GM12864 (cell line): ENCODE measurements at places on chromosomes 4 and X.

- DNase-seq: peak; percentile 72
These were observed 82.3 kb upstream of the CD99 start for GRCh38 chrX:2608638-2609430.

DNA sequence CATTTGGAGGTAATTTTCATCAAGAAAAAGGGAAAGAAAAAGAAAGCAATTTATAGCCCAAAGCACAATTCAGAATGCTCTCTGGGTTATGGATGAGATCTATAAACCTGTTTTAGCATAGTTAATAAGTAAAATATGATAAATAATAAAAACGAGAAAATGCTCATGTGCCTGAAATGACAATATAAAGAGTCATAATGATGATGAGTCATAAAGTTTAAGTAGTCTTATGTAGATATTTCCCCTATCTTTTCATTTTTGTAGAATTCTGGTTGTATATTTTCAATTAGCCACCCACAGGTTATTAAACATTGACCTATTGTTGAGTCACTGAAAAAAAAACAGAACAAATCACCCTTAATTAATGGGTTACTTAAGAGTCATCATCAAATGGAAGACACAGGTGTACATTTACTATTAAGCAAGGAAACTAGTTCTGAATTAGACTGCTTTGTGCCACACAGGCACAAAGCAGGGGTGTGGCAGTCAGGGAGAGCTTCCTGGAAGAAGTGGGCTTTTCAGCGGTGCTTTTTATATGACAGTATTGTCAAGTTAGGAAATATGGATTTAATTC is 29.3 kb downstream of the BEND4 start:
- no peak for DNase-seq

DNA sequence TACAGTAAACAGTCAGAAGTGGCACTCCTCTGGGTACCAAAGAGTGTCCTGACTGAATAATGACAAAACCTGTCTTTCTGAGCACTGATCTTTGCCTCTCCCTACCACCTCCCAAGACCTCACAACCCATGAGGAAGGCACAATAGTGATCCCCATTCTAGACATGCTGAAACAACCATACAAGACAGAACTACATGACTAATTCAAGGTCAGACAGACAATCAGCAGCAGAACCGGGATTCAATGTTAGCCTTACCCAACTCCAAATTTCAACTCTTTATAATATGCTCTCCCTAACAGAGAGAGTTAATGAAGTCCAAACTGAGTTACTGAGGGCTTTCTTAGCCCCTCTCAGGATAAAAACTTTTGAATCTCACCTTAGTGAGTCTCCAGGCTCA is 71.0 kb downstream of the IRF2 start:
- DNase-seq: no peak

DNA sequence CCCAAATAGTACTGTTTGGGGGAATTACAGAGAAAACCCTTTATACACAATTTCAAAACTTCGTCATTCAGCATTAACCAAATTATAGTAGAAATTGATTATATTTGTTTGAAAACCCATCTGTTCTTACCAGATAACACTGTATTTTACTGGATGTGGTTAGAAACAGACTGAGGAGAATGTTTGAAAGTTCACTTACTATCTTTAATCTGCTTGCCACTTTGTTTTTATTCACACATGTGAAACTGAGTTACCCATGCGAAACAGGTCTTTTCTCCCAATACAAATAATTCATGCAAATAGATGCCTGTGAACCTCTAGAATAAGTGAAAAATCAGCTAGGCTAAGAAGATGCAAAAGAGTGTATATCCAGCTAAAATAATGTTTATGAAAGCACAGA is 177.5 kb downstream of the NAA11 start:
- no peak for DNase-seq

DNA sequence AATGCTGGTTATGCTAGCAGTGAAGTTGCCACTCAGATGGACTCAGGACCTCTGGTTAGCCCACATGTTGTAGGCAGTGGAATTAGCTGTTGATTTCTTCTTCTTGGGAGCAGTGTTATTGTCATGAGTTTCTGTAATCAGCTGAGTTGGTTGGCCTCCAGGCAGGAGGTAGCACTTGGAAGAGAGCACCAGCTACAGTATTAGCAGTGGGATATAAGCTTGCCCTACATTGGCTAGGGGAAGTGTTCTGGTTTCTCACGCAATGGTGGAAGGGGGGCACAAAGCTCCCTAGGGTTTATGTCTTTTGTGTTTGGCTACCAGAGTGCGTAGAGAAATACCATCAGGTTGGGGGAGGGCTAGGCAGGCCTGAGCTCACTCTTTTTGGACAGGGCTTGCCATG is 34.0 kb upstream of the UCP1 start:
- DNase-seq: no peak

- no peak for DNase-seq
These were observed 519 bp downstream of the SLC25A4 start for GRCh38 chr4:185143601-185143969.

DNA sequence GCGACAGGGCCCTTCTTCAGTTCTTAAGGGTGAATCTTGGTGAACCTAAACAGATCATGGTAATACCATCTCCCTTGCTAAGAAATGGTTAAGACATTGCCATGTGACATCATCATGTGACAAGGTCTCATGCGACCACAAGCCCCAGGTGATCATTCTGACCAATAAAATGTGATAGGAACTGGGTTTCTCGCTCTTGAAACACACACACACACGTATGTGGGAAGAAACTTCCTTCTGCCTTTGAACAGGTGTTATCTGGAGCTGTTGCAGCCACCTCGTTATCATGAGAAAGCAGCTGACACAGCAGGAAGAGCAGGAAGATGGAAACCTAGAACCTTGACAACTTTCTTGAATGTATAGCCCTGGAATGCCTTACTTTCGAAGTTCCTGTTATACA is 10.2 kb downstream of the SOD3 start:
- peak; percentile 3 for DNase-seq

- DNase-seq: no peak
These were observed 35.8 kb downstream of the GRIA3 start for GRCh38 chrX:123219916-123220315.

GRCh38 chr4:21046141-21046540 is 345.9 kb downstream of the PACRGL start:
- DNase-seq: no peak

GRCh38 chr4:88012647-88013046 is 5.2 kb downstream of the PKD2 start:
- DNase-seq: no peak

DNA sequence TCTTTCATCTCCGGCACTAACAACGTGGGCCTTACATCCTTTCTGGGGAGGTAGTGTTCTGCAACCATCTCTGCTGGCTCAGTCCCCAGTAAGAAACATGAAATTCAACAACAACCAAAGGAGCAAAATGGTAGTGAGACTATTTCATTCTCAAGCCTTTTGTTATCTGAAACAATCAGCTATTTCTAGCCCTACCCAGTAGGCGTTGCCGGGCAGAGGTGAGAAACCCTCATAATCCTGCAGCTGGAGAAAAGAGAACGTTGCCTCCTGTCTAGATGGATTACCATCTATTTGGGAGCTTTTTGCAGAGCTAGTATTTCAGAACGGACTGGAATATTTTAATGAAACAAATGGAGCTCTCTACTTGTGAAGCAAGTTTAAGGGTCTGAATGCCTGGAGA is 66.4 kb upstream of the GPR174 start:
- DNase-seq: no peak

DNA sequence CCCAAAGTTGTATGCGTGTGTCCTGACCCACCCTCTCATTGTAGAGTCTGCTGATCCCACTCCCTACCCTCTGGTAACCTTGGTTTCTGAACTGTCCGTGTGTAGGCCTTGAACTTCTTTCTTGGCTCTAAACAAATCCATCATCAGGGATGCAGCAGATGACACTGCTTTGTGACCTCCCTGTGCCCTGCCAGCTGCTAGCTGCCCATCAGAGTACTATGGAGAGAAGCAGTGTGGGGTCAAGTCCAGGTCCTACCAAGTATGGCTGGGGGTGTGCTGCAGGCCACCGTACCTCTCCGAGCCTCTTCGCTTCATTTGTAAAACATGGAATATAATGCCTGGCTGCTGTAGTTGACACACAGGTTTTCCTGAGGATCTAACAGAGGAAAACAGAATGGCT is 183.5 kb upstream of the RBPJ start:
- DNase-seq: no peak

DNA sequence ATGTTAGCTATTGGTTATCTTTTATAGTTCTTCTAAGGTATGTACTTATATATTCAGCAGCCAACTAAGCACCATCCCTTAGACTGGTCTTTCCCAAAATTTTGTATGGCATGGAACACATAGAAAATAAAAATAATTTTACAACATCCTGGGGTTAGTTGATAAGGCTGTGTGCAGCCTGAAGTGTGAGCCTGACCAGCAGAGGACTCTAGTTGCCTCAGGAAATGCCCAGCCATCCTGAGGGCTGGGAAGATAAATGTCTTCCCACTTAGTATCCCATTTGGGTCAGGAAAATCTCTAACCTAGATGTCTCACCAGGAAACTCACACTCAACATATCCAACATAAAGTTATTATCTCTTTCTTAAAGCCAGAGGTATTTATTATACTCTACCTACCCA is 251.4 kb upstream of the POF1B start:
- DNase-seq: no peak

GRCh38 chr4:38612646-38613414 is 51.2 kb upstream of the KLF3 start:
- DNase-seq: no peak

DNA sequence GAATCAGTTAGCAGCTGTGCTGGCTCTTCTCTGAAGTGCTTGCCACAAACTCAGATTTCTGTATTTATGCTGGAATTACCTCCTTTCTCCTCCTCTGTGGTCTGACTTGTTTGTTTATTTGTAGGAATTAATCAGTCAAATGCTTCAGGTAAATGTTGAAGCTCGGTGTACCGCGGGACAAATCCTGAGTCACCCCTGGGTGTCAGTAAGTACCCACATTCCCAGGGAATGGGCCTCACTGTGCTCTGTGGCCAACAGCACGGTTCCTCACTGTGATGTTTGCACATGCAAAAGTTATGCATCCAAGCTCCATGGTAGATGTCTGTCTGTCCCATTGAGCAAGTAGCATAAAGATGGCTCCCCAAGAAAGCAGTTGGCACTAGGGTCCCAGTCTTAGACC is 169.9 kb downstream of the DCLK2 start:
- DNase-seq: no peak

GRCh38 chr4:133982533-133983224 is 218.9 kb downstream of the PABPC4L start:
- no peak for DNase-seq

GRCh38 chr4:39326468-39326977 is 39.6 kb downstream of the RFC1 start:
- DNase-seq: no peak

- DNase-seq: peak; percentile 49
These were observed 771 bp upstream of the RBPJ start for GRCh38 chr4:26319949-26320537.

- DNase-seq: no peak
These were observed 124.2 kb upstream of the EOLA2 start for GRCh38 chrX:150062292-150063137.

- no peak for DNase-seq
These were observed 19.6 kb downstream of the ARX start for GRCh38 chrX:24996096-24996709.

DNA sequence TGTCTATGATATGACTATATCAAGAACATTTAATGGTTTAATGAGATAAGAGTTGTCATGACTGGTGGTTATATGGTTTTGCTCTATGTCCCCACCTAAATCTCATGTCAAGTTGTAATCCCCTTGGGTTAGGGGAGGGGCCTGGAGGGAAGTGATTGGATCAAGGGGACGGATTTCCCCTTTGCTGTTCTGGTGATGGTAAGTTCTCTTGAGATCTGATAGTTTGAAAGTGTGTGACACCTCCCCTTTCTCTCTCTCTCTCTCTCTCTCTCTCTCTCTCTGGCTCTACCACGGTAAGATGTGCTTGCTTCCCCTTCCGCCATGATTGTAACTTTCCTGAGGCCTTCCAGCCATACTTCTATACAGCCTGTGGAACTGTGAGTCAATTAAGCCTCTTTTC is 803.4 kb downstream of the TRIML1 start:
- no peak for DNase-seq

DNA sequence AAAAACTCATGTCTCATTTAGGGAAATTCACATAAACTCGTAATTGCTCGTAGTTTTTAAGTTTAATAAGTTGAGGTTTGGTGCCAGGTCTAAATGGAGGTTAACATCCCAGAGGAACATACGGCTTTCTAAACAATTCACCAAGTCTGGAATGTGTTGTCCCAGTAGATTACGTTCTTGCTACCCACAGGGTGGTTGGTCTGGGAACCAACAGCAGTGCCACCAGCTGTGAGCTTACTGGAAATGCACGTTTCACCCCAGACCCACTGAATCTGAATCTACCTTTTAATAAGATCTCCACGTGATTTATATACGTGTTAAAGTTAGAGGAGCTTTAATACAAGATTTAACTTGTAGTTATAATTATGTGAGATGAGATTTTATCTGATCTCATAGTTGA is 134.3 kb downstream of the BMPR1B start:
- no peak for DNase-seq

GRCh38 chr4:72557021-72557420 is 12.0 kb downstream of the ADAMTS3 start:
- DNase-seq: no peak

GRCh38 chr4:181424362-181425016 is 818.7 kb upstream of the TENM3 start:
- DNase-seq: no peak

DNA sequence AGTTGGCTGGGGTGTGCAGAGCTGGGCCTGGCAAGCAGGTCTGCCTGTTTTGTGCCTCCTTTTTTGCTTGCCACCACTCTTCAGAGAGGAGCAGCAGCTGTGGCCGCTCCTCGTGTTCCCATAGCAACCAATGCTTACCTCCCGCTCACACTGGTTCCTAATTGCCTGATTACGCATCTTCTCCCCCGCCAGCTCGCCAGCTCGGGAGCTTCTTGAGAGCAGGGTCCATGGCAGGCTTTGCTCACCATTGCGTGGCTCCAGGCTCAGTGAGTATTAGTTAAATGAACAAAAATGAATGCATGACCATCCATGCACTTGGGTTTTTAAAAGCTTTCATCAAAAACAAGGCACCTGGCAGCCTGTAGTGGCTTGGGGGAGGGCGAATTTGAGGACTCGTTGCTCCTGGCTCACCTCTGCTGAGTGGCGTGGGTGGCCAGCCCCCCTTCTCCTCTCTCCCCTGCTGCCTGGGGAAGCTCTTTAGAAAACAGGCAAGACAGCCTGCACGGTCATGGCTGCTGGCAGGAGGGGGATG is 14.2 kb upstream of the PJA1 start:
- DNase-seq: no peak

- no peak for DNase-seq
These were observed 197.0 kb downstream of the BCOR start for GRCh38 chrX:39900777-39901170.

GRCh38 chr4:55178226-55179005 is 53.0 kb upstream of the KDR start:
- no peak for DNase-seq
